ENCODE measurements at places on chromosomes 1 and 21.

- no peak for DNase-seq
Observed at GRCh38 chr1:193539731-193540459, 353.5 kb upstream of the B3GALT2 start.

DNA sequence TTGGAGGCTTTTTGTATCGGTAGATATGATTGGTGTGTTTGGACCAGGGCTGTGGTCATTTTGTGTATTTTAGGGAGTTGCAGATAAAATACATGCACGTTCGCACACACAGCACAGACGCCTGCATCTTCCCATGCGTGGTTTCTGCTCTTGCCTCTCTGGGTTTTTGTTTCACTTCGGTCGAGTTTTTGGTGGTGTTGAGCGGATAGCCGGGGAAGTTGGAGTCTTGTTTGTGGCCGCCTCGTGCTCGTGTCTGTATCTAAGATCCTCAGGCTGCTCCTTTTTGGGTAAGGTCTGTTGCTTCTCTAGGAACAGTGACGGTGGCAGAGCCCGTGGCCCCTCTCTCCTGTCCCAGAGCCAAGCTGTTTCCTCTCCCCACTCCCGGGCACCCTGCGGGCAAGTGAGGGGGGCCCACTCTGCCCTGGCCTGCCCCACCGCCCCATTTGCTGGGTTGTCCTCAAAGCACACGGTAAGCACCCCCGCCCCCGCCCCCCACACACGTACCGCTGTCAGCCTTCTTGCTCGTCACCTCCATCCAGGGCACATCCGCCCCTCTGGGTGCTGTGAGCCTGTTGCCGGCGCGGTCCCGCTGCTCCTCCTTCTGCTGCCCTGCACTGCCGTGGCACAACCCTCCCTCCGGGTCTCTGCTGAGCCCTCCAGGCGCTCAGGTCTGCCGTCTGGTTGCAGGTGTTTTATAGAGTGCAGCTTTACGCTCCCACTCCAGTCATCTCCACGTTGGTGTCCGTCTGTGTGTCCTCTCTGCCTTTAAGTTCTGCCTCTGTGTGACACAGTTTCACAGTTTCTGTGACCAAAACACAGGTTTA lies 51.9 kb downstream of the AGPAT3 start:
- DNase-seq = no peak

DNA sequence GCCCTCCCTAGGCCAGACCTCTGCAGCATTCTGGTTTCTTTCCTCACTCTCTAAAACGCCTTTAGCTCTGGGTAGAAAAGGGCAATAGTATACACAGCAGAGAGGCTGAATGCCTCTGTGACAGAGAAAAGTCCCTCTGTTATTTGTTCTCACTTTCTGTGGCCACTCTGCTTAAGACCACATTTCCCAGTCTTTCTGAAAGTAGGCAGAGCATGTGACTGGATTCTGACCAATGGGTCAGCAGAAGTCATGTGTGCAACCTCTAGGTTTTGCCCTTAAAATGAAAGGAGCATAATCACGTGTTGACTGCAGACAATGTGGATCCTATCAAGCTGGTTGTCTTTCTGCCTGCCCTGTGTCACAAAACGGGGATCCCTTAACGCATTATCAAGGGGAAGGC lies 79.7 kb upstream of the MARK1 start:
- no peak for DNase-seq

DNA sequence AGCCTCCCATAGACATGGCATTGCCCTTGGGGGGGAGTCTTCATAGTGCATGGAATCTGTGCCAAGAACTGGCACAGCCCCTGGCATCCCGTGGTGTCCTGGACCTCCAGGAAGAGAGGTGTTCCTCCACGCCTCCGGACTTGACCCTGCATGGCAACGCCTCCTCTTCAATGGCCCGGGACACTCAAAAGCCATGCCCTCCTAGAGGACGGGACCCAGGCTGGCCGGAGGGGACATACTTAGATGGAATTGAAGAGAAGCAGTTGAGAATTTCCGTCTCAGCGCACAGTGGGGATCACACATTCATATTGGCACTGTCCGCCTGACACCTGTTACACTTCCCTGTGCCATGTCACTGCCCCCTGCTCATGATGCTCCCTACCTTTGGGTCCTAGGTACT lies 38.4 kb upstream of the TENT5C start:
- no peak for DNase-seq

DNA sequence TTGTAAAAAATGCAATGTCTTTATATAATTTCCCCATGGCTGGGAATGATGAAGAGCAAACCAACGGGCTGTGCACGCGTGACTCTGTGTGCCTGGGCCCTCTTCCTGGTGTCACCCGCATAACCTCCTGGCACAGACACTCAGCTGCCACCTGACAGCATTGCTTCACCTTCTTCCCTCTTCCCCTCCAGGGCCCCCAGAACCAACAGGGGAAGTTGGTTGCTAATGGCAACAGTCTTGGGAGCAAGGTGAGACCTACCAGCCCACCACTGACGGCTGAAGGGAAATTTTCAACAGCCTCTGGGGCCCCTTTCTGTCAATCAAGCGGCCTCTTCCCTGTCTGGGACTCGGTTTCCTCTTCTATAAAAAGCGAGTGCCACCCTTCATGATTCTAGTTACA lies 33.2 kb downstream of the SSBP3 start:
- DNase-seq = no peak

All from EH (cell line).